Activated CD4-positive, alpha-beta T cell treated with anti-CD3 and anti-CD28 coated beads, Interleukin-2, amount 50 U/mL, for 4 hours (primary cell): ENCODE measurements at places on chromosomes 1 and 21.
A peak's percentile ranks its signal among the peaks of the same experiment; 100 is the strongest.

- DNase-seq: no peak
These were observed 6.6 kb upstream of the PRRX1 start for GRCh38 chr1:170657275-170657853.

GRCh38 chr21:31410499-31411131, 66.6 kb upstream of the TIAM1 start:
- DNase-seq: peak; percentile 10

- DNase-seq: no peak
These were observed 36.5 kb downstream of the ZBTB18 start for GRCh38 chr1:244087611-244088010.

DNA sequence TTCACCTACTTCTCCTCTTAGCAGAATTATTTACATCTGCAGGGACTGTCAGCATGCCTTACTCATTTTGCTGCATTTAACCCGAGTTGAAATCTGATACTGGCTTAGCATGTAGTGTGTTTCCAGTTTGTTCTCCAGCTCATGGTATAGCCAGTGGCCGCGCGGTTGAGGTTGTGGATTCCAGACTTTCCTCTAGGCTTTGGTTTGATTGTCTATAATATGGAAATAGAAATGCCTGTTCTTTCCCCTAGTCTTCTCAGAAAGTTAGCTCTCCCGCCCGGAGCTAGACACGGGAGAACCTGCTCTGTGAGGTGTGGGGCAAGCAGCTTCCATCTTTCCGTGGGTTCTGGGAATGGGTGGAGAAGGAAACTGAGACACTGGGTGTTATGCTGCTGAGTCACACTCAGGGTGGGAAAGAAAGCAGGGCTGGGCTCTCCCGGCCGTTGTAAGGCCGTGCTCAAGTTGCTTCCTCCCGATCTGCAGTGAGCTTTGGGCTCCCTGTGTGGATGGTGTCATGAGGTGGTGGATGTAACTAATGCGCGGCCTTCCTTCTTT, 206.8 kb upstream of the TMEM51 start:
- DNase-seq: no peak

- DNase-seq: no peak
These were observed 14.4 kb upstream of the IGSF21 start for GRCh38 chr1:18093193-18093592.

- DNase-seq: peak; percentile 41
These were observed 43.0 kb downstream of the GALNT2 start for GRCh38 chr1:230109895-230110667.

DNA sequence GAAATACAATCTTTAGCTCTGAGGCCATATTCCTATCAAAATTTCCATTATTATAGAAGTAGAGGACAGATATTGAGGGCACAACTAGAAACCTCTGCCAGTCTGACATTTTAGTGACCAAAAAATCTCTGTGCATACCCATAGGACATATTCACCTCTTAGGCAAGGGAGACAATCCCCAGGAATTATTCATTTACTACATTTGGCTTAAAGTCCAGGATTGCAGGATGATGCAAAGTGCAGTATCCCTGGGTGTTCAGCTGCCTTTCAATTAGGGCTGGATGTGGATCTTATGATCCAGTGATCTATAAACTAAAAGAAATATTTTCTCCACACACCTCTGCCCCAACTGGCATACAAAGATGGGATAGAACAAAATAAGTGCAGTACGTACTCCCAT, 50.9 kb downstream of the PTGS2 start:
- no peak for DNase-seq

DNA sequence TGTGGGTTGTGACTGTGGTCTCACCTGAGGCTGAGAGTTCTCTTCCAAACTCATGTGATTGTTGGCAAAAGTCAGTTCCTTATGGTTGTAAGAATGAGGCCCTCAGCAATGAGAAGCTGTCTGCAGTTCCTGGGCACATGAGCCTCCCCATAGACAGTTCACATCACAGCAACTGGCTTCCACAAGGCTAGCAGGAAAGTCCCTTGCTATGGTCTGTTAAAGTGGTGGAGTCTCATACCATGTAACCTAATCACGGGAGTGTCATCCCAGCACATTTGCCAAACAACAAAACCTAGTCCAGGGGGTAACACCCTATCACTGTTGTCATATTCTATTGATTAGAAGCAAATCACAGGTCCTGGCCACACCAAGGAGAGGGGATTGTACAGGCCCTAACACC, 163.8 kb downstream of the BACH1 start:
- no peak for DNase-seq

- no peak for DNase-seq
These were observed 45.7 kb downstream of the FYB2 start for GRCh38 chr1:56773341-56774066.

DNA sequence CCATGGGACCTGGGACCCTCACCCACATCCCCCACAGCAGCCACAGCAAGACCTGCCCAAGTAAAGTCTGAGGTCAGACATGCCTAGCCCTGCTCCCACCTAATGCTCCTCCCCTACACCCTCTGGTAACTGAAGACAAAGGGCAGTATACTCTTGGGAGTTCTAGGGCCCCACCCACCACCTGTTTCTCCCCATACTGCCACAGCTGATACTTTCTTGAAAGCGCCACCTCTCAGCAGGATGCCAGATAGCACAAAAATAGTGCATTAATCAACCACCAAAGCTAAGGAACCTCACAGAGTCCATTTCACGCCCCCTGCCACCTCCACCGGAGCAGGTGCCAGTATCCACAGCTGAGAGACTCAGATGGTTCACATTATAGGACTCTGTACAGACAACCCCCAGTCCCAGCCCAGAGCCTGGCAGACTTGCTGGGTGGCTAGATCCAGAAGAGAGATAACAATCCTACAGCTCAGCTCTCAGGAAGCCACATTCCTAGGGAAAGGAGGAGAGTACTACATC, 238.1 kb downstream of the LRRC40 start:
- DNase-seq: no peak

GRCh38 chr1:21175670-21176581, 771 bp downstream of the EIF4G3 start:
- DNase-seq: peak; percentile 29

DNA sequence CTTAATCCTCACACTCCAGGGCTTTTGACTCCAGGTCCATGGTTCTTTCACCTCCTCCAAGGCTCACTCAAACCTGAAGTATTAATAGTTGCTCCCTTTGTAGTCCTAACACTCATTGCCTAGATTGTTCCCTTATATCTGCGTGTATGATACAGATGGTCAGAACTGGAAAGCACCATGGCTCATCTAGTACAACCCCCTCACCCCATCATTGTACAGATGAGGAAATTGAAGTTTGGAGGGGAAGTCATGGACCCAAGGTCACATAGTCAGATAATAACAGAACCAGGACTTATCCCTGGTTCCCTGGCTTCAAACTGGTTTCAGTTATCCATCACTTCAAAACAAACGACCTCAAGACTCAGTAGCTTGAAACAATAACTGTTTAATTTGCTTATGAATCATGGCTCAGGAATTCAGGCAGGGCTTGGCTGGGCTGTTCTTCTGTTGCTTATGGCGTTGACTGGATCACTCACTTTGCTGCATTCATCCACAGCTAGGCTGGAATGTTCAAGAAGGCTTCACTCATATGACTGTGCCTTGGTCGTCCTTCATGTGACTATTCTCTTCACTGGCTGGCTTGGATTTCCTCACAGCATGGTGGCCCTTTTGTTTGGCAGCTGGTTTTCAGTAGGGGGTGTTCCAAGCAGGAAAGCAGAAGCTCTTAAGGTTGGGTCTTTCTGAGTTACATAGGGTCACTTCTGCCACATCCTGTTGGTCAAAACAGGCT, 5.0 kb downstream of the NOS1AP start:
- no peak for DNase-seq

- DNase-seq: no peak
These were observed 73.4 kb downstream of the MACF1 start for GRCh38 chr1:39277879-39278278.

DNA sequence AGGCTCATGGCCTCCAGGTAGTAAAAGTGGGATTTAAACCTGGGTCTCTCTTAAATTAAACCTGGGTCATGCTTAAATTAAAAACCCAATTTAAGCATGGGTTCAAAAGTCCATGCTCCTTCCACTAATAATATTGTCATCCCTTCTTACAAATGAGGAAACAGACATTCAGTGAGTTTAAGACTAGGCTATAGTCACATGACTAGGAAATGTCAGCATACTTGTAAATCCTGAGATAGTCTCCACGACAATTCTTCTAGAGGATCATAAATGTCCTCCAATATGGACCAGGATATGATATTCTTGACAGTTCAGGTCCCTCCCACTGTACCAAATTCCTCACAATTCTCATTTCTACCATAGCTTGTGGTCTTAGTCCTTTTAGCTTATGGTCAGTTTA, 10.5 kb upstream of the IGFN1 start:
- DNase-seq: no peak

DNA sequence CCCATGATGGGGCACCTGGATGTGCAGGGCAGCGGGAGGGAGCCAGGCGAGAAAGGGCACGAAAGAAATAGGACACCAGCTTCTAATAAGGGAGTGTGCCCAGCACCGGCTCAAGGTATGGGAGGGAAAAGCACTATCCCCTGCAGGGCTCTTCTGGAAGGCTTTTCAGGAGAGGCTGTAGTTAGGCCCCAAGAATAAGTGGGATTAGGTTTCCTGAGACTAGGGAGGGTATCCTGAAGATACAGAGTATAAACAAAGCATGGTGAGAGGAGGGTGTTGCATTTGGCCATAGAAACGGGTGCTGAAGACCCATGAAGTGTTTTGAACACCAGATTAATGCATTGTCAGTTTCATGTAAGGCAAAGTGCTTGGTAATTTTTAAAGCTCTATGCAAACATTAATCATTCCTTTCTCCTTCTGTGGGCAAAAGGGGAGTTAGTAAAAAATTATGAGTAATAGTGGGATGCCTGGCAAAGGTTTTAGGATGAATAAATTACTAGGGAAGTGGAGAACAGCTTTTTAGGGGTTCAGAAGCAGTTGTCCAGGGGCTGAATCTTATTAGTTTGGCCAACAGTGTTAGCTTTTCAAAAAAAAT, 74.0 kb downstream of the SYT6 start:
- no peak for DNase-seq

DNA sequence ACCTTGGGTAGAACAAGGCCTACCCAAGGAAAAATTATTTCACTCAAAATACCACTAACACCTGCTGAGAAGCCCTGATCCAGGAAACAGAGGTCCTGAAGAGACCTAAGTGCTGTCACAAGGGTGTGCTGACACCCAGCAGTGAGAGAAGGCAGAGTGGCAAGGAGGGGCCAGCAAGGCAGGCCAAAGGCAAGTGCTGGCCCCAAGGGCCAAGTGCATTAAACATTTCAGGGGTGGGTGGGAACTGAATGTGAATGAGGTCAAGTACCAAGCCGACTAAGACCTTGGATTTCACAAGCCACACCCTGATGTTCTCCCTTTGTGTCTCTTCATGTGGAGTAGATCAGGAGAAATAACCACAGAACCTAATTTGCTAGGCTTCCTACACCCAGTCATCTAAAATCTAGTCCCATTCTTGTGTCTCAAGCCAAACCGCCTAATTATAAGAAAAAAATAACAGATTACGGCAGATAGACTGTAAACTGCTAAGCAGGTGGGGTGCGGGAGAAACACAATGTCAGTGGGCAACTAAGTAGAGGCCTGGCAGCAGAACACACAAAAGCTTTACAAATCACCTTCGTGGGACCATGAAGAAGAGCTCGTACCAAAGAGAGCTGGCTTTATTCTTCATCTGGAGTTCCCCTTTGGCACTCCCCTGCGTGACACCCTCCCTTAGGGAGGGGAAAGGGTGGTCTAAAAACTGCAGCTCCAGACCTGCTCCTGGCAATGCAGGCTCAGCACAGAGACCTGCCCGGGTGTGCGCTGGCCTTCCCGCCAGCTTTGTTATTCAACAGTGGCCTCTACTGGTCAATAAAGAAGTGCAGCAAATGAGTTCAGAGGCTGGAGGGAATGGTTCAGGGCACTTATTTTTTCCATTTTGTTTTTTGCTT, 8.7 kb downstream of the UBE2G2 start:
- no peak for DNase-seq

- no peak for DNase-seq
These were observed 1.8 kb upstream of the FABP3 start for GRCh38 chr1:31374511-31375196.

DNA sequence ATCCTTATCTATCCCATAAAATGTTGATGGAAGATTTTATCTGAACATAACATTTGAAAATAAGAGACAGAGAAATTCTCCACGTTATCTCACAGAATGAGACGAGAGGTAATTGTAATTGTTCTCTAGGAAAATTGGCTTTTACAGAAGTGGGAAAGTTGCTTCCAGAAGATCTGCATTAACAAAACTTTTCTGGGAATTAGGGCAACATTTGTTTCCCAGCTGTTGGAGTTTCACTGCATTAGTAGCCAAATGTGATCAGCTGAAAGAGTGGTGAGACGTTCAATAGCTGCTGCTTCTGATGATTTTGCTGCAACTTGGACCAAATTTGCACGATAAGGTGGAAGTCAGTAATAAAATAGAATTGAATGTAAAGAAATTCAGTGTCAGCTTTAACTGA, 7.6 kb downstream of the CHODL start:
- DNase-seq: no peak

- no peak for DNase-seq
These were observed 18.7 kb downstream of the TFF3 start for GRCh38 chr21:42296501-42296900.

DNA sequence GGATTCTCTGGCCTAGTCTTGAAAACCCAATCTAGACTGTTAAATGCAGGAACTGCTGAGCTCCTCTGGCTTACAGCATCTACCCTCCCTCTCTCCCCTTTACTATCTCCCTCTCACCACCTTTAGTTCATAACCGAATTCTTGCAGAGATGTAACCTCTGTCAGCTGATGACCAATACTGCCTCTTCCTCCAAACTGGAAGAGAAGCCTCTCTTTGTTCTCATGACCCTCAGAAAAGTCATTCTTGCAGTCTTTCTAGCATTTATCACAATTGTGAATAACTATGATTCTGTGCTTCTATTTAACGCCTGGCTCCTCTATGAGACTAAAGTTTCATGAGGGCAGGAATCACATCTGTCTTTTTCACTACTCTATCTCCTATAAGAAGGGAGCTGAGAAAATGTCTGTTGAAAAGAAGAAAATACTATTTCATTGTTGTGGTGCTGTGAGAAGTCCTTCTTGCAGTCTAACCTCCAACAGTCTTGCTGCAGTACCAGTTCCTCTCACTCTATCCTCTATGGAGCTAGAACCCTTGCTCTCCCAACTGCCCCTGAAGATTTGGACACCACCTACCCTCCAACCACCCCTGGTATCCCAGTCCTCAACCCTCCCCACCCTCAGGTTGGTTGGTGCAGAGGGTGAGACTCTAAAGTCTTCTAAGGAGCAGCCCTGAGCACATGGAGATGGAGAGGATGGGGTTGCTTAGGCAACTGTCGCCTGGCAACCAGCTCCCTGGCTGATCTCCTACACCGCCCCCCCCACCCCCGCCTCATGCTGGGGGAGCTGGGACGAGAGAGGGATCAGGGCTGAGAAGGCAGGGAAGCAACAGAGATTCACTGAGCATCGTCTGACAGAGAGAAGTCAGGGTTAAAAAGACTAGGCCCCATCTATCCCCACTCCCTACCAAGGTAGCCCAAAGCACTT, 13.9 kb downstream of the MEF2D start:
- DNase-seq: no peak

DNA sequence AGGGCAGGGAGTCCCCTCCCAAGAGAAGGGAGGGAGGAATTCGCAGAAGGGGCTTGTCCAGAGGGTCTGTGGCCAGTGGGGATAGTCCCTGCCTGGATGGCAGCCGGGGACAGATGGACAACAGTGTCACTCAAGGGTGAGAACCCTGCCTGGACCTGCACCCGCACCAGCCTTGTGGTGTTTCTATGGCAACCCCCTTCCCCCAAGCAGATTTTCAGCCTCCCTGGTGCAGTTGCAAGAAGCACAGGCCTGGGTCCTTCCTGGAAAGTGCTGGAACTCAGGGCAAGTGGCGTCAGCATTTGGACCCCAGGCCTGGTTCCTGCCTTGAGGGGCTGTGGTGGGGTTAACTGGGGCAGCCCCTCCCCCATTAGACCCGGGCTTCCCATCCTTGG, 83.8 kb upstream of the ACTL8 start:
- DNase-seq: no peak
